Keratinocyte (primary cell): ENCODE measurements at places on chromosomes 1 and 21.

DNA sequence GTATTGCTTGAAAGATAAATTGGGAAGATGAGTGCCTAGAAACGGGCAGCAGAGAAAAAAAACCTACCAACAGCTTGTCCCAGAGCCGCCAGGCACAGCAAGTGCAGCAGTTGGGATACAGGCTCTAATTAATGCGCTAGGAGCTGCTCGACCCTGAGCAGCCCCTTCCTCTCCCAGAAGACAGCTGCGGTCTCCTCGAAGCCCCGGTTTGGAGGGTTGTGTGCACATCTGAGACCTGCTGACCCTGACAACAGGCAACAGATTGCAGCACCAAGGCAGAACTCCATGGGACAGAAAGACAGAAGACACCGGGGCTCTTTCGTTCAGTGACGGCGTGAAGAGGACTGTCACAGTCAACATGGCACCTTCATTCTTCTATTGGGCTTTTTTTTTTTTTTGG lies 101.4 kb downstream of the TSEN15 start:
- DNase-seq: no peak

DNA sequence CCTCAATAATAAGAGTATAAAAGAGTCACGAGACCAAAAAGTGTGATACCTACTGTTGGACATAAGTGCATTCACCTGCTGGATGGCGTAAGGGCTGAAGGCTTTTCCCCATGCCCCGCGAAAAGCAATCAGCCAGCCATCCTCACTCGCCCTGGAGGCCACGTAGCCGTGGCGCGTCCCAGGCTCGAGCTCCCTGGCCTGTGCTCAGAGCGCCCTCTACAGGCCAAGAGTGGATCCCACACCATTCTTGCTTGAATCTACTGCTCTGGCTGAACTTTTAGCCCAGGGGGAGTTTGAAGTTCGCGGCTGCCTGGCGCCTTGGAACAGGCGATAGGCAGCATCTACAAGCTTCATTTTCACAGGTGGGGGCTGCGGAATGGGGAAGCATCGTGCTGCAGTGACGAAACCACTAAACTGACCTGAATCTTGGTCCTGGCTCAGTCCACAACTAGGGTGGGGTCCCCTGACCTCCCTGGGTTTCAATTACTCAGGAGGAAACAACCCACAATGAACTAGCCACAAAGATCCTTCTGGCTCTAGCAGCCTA lies 70.3 kb upstream of the SERBP1 start:
- DNase-seq: peak; percentile 49

- DNase-seq: no peak
Observed at GRCh38 chr1:153337980-153338853, 10.4 kb downstream of the PGLYRP4 start.

DNA sequence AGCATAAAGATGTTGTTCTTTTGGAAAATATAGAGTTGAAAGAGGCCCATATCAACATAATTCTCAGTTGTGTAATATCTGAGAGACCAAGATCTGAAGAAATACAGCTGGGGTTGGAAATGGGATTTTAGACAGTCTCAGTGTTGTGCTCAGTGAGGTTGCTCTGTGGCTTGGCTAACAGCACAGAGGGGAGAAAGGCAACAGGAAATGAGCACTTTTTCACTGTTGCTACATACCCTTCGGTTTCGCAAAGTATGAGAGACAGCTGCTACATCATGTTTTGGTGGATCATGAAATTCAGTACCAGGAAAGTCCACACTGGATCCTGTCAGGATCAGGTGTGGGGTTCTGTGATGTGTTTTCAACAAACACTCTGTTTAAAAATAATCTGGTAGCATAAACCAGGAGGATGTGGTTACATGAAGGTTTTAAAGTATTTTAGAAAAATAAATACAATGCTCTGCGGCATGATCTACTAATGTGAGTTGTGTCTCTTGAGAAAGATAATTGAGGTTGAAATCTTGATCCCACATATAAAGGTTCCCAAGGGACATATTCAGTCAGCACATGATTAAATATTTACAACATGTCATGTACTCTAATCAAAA lies 7.0 kb upstream of the GPR88 start:
- no peak for DNase-seq

DNA sequence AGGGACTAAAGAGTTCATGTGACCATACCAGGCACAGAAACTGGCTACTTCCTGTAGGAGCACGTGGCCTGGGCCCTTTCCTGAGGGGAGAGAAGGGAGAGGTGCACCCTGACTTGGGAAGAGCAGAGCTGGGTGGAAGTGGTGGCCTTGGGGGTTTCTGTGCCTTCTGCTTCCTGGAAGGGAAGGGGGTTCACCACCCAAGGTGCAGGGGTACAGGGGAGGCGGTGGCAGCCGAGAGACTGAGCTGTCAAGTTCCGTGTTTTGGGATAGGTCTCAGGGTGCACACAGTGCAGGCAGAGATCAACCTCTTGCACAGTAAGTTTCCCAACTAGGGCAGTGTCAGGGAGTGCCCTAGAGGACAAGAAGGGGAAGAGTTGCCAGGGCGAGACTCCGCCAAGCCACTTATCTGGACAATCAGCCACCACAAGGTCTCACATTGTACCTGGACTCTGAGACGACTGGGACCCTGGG lies 10.1 kb downstream of the HECTD3 start:
- DNase-seq: no peak

DNA sequence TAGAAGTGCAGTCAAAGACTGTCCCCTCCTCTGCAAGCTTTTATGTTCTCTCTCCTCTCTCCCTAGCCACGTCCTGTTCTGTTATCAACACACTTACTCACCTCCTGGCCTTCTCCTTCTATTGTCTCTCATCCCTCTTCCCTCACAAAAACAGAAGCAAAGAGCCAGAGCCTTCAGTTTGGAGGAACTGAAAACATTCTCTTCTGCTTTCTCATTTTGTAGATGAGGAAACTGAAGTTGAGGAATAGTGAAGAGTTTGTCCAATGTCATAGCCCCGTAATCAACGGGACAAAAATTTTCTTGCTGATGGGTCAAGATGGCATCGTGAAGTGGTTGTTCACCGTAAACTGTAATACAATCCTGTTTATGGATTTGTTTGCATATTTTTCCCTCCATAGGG lies 1.9 kb downstream of the NLRP3 start:
- DNase-seq: no peak

GRCh38 chr1:79304131-79304530 lies 297.6 kb upstream of the ADGRL4 start:
- no peak for DNase-seq

DNA sequence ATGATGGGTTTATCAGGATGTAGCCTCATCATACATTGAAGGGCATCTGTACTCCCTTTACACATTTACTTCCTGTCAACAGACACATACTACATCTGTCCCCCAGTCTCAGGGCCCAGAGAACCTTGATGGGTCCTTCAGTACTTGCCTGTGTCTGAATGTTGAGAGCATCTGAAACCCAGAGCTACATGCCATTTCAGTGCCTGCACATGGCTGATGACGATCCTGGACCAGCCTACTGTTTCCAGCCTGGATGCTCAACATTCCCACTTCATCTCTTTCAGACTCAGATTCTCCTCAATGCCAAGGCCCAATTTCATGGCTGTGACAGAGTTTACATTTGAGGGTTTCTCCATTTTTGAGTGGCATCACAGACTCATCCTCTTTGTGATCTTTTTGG lies at the start of gene OR10J4:
Gene OR10J4 (plus strand): TSS at position 301 of the 400 bp plus-strand sequence.
- DNase-seq: no peak

DNA sequence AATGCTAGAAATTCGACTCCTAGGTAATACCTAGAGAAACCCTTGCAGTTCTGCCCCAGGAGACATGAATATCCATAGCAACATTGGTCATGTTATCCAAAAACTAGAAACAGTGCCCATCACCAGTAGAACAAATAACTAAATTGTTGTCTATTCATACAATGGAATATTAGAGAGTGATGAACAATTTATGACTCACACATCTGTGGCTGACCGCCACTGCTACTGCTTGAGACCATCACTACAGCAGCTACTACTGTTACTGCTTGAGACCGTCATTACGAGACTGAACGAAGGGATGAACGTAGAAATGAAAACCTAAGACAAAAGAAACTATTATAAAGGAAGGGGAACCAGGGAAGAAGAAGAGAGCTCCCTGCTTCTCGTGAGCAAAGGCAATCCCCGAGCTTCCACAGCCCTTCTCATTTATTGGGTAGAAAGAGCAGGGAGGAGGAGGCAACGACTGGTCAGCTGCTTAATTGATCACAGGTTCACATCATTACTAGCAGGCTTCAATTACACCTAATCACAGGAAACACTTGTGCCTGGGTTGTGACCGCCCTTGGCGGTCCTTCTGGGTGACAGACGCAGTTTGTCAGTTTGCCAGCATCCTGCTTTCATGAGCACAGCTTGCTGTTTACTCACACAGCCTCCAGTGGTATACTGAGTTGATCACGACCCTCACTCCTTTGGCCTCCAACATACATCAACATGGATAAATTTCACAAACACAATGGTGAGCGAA lies 14.1 kb upstream of the PADI4 start:
- no peak for DNase-seq

GRCh38 chr1:154941333-154942013 lies 5.0 kb upstream of the PMVK start:
- DNase-seq: no peak

DNA sequence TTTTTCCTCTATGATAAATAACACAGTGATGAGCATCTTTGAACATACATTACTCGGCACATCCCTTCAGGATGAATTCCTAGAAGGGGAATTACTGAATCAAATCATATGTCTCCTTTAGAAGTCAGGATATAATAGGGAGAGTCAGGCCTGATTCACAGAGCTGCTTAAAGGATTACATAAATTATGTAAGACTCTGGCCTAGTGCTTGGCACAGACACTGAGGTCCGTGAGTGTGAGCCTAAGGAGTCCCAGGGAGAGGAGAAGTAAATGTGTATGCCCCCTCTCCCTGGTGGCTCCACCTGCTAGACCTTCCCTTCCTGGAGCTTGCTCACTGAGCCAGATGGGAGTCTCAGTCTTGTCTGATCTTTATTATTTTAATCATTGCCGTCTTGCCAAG lies 8.6 kb upstream of the FOXE3 start:
- peak; percentile 9 for DNase-seq

DNA sequence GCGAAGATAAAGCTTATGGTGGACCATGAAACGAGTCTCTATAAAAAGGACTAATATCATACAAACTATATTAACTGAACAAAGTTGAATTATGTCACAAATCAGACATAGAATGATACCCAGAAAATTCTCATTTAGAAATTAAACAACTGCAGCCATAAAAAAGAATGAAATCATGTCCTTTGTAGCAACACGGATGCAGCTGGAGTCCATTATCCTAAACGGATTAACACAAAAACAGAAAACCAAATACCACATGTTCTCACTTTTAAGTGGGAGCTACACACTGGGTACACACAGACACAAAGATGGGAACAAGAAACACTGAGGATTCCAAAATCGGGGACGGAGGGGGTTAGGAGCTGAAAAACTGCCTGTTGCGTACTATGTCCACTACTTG lies 11.5 kb downstream of the COP1 start:
- no peak for DNase-seq

DNA sequence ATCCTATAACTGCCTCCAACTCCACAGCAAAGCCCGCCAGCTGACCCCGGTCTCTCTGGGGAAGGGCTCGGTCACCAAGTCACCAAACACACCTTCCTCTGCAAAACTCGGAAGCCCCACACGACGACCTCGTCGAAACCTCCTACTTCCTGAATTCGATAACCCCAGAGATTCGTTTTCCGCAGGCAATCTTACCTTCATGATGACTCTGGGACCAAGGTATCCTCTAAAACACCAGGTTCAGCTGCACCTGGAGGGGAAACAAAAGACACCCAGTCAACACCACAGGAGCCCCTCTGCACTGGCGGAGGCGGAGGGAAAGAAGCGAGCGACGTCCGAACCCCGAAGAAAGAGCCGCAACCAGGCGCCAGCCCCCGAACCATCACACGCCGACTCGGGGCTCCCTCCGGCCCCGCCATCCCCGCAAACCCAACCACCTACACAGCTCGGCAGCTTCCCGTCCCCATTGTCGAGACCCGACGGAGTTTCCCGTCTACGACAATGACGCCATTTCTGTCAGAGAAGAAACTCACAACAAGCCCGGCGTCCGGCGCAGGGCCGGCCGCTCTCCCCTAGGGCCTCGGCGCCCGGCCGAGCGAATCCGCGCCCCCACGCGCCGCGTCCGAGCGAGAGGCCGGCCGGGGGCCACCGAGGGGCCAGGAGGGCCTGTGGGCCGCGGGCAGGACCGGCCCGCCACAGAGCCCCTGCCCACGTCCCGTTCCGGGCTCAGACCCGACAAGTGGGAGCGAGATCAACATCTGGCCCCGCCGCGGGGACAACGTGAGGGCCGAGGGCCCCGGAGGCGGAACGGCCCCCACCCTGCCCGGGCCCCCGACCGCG lies 1.0 kb downstream of the ARID4B start:
- DNase-seq: no peak

DNA sequence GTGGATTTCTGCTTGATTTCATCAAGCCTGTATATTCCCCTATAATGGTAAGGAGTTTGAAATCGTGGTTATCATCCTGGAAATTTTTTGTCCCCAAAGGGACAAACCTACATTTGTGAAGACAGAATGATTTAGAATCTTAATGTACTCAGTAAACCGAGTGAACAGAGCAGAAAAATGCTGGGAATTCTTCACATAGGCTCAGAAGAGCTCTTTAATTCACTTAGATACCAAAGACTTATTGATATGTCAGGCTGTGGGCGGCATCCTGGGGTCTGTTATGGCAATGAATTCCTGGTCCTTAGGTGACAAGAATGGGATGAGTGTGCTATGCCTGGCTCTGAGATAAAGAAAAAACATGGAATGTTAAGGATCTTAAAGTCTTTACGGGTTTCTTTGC lies 74.9 kb downstream of the ROR1 start:
- DNase-seq: no peak

DNA sequence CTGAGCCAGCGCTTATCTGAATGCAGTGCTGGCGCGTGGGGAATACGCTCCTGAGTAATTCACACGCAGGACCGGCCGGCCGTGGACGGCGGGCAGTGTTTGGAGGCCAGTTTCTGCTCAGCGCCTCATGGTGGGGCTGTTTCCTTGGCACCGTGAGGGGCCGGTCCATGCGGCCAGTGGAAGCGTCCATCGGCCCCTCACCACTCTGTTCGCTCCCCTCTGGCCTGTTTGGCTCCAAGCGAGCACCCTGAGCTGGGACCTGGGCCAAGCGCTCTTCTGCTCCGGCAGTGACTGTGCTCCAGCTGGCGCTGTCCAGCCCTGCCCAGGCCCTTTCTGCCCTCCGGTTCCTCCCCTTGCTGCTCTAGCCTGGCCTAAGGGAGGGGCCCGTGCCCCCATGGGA lies 16.3 kb upstream of the PLCH2 start:
- DNase-seq: no peak
